Left lung (tissue), 14 donors: ENCODE measurements at places on chromosomes 5 and 9.

GRCh38 chr5:171524466-171524865, 105.0 kb downstream of the FGF18 start:
- DNase-seq = no peak

- DNase-seq = no peak
Measured at GRCh38 chr5:72154076-72154756, 46.9 kb downstream of the MAP1B start.

DNA sequence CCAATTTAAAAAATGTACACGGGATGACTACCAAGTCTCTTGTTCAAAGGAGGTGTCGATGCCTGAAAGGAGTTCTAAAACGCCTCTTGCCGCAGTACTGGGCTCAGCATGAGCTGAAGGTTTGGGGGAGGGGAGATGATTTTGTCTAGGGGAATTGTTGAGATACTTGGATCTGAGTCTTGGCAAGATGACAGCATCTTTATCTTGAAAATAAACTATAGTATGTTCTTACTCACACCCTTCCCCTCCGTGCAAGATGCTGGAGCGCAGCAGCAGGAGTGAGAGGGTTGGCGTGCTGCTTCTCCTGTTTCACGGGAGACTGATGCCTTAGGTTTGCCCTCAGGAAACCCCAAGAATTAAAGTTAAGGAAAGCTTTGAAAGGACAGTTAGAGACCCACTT, 47.3 kb downstream of the FAM78A start:
- peak; percentile 36 for DNase-seq

DNA sequence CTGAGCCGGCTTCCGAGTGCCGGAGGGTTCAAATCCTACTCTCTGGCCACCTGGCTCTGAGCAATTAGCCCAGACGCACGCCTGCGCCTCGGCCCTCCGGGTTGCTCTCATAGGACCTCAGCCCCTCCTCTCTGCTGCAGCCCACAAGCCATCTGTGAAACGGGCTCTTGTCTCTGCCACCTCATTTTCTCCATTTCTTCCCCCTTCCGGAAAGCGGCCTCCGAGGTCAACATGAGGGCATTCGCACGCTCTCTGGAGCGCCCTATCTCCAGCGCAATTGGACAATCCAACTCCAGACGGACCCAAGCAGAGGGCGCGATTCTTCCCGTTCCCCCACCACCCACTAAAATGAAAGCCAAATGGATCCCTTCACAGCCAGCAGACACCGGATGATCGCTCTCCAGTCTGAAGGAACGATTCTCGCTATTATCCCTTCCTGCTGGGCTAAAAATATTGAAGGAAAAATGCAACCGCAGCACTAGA, 41.5 kb downstream of the VAV2 start:
- DNase-seq = peak; percentile 52

DNA sequence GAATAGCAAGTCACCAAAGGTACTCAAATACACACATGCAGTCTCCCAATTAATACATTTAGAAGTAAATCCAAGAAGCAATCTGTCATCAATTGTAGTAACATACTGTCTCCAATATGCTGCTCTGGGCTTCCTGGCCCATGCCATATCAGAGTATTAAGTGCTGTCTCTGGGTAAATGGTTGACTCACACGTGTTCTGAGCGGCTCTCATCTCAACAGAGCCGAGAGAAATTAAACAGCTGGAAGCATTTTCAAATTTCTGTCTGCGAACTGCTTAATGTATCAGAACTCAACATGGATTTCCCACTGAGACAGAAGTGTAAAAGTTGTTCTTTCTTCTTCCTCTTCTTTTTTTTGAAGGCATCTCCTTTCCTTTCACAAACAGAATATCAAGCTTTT, 247.3 kb upstream of the TAS2R1 start:
- no peak for DNase-seq

DNA sequence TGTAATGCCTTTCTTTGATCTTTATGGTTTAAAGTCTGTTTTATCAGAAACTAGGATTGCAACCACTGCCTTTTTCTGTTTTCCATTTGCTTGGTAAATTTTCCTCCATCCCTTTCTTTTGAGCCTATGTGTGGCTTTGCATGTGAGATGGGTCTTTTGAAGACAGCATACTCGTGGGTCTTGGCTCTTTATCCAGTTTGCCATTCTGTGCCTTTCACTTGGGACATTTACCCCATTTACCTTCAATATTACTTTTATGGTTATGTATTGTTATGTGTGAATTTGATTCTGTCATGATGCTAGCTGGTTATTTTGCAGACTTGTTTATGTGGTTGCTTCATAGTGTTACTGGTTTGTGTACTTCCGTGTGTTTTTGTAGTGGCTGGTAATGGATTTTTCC, 59.2 kb downstream of the YTHDC2 start:
- no peak for DNase-seq
